NCI-H146 (cell line): ENCODE measurements at places on chromosomes 12 and 14.

DNA sequence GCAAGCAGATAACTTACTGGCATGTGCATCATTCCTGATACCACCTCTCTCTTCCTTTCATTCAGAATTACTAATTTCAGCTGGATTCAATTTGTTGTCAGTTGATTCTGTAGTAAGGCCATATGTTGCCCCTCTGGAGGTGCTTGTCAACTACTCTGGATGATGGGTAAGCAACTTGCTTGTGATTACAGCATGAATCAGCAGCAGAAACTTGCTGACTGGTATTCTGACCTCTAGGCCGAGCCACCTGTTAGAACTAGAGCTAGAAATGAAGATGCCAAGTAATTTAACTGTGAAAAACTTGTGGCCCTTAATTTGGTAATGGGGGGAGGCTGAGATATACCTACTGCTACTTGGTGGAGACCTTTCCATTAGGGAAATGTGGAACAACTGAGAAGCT is 5.1 kb downstream of the RNF10 start:
- no peak for DNase-seq

GRCh38 chr12:54207539-54208294 is 18.9 kb upstream of the SMUG1 start:
- DNase-seq: peak; percentile 80

- DNase-seq: no peak
Measured at GRCh38 chr14:74571441-74571841, 40.6 kb downstream of the LTBP2 start.

GRCh38 chr12:111748867-111749266 is 17.9 kb upstream of the ALDH2 start:
- DNase-seq: no peak

DNA sequence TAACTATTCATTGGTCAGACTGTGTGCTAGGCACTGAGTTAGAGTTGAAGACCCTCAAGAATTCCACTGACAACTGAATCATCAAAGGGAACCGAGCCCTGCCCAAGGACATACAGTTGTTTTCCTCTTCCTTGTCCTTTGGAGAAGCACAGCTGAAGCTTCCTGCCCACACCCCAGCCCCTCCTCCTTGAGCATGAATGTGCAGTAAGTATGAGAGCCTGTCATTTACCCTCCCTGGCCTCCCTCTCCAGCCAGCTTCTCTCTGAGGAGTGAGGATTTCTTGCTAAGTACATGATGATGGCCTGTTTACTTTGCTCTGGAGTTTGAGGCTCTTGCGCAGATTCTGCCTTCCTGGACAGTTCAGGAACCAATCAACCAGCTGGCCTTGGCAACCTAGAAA is 235.2 kb downstream of the CACNA1C start:
- DNase-seq: no peak

DNA sequence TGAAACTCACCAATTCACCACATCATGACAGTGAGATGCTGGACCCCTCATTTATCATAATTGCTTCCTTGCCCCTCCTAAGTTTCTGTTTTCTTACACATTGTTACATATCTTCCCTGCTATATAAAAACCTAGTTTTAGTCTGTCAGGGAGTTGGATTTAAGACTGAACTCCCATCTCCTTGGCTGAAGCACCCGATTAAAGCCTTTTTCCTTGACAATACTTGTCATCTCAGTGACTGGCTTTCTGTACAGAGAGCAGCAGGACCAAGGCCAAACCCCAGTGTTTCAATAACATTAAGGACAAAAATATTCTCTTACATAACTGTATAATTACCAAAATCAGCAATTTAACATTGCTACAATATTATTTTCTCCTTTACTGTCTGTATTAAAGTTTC is 928.4 kb downstream of the TMTC2 start:
- DNase-seq: no peak

DNA sequence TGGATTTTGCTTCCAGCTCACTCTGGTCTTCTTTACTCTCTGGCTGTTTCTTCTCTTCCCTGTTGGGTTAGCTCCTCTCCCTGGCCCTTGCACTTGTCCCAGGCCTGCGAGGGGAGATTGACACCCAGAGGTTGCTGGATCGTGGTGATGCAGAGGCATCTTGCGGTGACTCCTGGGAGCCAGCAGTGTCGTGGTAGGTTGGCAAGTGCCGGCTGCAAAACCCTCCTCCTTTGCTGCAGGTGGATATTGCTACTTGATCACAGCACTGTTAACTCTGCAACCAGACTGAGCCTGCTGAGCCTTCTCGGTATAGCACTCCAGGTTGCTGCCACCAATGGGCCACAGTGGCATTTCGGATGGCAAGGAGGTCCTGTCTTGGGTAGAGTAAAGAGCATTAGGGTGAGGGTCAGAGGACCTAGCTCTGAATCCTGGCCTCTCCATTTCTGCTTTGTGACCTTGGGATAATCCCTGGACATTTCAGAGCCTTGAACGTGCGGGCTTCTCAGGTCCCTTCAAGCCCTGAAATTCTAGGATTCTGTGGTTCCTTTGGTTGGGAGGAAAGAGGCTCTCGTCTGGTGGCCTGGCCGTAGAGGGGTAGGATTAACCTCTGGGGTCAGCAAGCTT is 87.4 kb downstream of the TSPAN9 start:
- DNase-seq: no peak

GRCh38 chr12:17793854-17794253 is 296.1 kb downstream of the RERGL start:
- no peak for DNase-seq

- DNase-seq: no peak
Measured at GRCh38 chr12:25107920-25108319, 87.0 kb downstream of the DNAI7 start.

- DNase-seq: peak; percentile 2
Measured at GRCh38 chr14:46250113-46250703, 401.4 kb downstream of the RPL10L start.

DNA sequence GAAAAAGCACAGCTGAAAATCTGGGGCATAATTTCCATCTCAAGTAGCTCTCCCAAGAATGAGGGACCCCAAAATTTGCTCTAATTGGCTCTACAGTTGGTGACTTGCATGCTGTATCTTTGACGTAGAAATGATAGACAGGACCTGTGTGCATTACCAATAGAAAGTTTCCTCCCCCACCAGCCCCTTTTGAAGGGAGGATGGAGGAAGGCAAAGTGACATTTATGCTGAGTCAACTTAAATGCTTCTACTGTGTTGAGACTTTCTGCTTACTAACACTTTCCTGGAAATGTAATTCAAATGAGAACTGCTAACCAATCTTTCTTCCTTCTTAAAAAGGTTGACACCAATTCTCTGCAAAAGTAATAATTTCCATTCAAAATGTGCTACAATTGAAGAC is 31.9 kb downstream of the TSPAN8 start:
- no peak for DNase-seq

- DNase-seq: no peak
Measured at GRCh38 chr14:68471029-68471963, 321.6 kb downstream of the ZFP36L1 start.

GRCh38 chr12:131620946-131621681 is 89.8 kb upstream of the SFSWAP start:
- no peak for DNase-seq

DNA sequence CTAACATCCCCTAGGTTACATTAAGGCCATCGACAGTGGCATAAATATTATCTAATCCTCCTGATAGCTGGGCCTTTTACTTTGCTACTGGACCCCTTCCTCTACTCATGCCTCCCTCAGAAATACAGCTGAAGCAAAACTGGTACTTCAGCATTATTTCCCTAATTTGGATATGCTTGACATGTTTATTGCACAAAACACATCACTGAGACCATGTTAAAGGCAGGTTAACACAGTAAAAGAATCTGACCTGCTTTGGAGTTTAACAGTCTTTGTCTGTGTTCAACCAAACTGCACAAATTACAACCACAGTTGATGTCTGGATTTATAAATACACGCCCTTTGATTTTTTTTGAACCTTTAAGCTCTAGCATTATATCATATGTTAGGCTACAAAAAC is 156.6 kb downstream of the FOXA1 start:
- no peak for DNase-seq

DNA sequence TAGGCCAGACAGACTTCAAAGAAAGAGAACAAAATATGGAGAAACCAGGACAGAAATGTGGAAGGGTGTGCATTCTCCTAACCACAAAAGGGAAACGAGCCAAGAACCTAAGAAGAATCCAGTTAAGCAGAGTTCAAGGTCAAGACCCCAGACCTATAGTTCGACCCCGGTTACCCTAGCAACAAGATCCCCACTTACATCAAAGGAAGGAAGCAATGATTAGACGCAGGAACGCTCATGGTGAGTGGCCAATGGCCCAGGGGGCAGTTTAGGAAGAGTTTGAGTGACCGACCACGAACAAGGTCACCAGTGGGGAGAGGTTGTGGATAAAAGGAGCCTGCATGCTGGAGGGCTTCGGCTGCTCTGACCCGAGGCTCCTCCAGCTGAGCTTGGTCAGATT is 36.2 kb downstream of the OAS2 start:
- DNase-seq: no peak

DNA sequence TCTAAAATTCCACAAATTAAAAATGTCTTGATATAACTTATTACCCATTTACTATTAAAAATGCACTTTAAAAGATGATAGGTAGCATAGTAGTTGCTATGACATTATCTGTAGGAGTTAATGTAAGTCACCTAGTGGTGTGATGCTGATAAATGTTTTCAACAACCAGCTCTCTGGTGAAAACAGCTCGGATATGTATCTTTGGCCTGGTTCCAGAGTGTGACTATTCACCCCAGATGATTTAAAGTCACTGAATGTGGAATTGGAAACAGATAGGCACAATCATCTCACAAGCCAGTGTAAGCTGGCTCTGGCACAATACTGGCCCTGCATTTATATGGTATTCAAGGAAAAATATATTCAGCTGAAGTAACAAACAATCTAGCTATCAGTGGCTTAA is 9.2 kb upstream of the CCDC196 start:
- DNase-seq: no peak

GRCh38 chr14:92753250-92753649 is 4.8 kb upstream of the LGMN start:
- DNase-seq: no peak

DNA sequence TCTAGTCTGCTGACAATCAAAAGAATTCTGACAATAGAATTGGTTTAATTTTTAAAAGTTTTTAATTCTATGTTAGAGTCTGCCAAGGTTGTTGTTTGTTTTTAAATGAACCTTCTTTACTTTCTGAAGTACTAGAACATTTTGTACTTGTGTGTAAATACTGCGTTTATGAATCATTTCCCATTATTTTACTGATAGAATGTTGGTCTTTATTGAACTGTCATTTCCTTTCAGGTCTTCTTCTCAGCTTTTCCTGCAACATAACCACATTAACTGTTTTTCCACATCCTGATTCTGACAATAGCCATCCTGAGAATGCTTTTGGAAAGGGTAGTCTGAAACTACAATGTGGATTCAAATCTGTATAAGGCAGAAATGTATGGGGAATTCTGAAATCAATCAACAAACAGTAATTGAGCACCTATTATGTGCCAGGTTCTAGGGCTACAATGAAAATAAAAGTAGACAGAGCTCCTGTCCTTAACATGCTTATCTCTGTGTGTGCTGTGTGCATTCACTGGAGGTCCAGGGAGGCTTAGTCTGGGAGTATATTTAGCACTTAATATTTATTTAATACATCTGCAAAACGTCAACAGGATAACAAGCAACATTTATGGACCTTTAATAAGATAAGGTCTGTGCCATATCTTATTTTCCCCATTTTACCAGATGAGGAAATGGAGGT is 73.1 kb upstream of the SLC38A2 start:
- DNase-seq: no peak

GRCh38 chr12:7628381-7628961 is 37.2 kb downstream of the APOBEC1 start:
- DNase-seq: no peak

- DNase-seq: peak; percentile 89
Measured at GRCh38 chr14:104677512-104678332, 11.7 kb upstream of the INF2 start.

GRCh38 chr14:106651016-106651415 is 1124.6 kb downstream of the TMEM121 start:
- no peak for DNase-seq
